ENCODE measurements at places on chromosomes 1 and 21.

DNA sequence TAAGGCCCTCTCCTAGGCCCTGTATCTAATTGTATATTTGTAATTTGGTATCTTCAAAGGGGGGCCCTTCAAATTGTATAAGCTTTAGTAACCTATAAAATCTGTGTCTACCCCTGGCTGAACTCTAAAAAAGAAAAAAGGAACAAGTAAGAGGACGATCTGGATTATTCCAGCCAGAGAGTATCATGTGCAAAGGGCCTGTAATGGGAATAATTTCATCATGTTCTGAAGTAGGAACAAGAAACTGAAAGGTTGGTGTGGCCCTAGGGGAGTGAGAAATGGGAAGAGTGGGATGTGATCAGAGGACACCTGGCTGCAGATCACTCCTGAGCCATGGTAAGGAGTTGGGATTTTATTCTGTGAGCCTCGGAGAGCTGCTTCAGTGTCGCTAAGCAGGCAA is 14.7 kb downstream of the PTAFR start:
- DNase-seq, result peak; percentile 77

DNA sequence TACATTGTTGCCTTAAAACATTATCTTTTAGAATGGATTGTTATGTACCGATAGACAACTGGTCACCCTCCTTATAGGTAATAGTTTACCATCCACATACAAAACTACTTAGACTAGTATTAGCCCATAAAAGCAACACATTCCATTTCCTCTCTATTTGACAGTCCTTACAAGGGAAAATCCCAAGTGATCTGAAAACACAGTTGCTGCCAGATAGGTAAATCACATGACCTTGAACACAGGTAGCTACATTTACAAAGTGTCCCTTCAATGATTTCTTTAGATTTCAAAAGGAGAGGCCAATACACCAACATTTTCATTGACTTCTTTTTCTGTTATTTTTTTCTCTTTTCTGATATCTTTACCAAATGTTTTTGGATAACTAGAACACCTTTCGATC is 102.9 kb upstream of the SMYD2 start:
- no peak for DNase-seq

- DNase-seq, result peak; percentile 76
Measured at GRCh38 chr1:65067491-65068201, 80.4 kb upstream of the AK4 start.

DNA sequence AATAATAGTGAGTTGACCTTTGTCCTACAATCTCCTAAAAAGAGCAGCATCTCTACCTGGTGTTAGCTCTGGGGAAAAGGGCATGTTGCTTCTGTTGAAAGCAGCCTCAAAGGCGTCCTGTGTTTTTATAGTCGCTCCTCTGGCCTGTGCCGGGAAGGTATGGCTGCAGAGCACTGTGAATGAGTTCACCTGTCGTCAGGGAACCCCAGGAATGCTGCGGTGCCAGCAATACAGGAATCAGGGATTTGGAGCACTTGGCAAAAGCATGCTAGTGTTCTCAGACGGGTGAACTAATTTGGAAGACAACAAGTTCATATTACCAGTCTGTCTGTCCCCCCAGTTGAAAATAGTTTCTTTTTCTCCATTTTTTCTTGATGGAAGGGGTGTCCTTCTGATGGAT is 60.3 kb upstream of the PGD start:
- DNase-seq, result no peak

DNA sequence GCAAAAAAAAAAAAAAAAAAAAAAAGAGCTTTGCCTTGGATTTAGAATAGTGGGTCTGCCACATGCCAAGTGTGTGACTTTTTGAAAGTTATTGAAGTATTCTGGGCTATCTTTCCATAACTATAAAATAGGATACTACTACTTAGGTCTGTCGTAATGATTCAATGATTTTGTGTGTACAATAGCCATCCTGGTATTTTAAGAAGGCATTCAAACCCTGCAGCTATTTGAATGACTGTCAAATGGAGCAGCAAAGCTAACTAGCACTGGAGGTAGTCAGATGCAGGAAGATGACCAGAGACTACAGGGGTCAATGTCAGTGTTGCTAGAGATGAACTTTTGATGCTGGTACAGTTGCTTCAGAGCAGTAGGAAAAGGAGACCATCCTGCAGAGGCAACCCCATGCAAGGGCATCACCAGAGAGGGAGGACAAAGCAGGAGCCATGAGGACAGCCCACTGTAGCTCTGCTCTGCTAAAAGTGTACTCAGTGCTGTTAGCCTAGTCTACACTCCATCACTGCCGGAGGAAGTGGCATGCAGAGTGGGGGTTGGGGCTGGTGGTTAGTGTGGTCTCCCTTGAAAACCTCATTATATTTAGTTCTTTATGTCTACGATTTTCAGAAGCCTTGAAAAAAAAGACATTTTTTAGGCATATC is 29.0 kb downstream of the DUSP10 start:
- no peak for DNase-seq

DNA sequence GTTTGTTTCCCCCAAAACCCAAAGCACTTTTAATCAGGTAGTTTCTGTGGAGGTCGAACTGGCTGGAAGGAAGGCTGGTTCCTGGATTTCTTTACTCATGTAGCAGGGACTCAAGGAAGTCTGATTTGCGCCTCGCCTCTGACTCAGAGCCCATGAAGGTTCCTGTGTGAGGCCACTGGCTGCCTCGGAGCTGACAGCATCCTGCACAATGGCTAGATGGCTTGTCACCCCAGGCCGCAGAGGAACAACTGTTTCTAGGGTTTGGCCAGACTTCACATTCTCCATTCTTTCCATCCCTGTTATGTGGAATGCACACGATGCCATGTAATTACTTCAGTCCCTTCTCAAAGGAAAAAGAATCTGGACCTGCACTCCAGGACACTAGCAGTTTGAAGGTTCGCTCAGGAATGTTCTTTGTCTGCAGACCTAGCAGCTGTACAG is 39.1 kb upstream of the PRSS38 start:
- DNase-seq, result no peak

- no peak for DNase-seq
Measured at GRCh38 chr1:54002544-54003248, 15.3 kb downstream of the LDLRAD1 start.

- DNase-seq, result no peak
Measured at GRCh38 chr21:37815893-37816292, 100.4 kb downstream of the KCNJ6 start.

GRCh38 chr1:72439036-72439435 is 156.7 kb upstream of the NEGR1 start:
- no peak for DNase-seq

- no peak for DNase-seq
Measured at GRCh38 chr1:51214615-51215131, 21.4 kb upstream of the RNF11 start.

- DNase-seq, result peak; percentile 20
Measured at GRCh38 chr1:209409780-209410179, 173.7 kb upstream of the CAMK1G start.

DNA sequence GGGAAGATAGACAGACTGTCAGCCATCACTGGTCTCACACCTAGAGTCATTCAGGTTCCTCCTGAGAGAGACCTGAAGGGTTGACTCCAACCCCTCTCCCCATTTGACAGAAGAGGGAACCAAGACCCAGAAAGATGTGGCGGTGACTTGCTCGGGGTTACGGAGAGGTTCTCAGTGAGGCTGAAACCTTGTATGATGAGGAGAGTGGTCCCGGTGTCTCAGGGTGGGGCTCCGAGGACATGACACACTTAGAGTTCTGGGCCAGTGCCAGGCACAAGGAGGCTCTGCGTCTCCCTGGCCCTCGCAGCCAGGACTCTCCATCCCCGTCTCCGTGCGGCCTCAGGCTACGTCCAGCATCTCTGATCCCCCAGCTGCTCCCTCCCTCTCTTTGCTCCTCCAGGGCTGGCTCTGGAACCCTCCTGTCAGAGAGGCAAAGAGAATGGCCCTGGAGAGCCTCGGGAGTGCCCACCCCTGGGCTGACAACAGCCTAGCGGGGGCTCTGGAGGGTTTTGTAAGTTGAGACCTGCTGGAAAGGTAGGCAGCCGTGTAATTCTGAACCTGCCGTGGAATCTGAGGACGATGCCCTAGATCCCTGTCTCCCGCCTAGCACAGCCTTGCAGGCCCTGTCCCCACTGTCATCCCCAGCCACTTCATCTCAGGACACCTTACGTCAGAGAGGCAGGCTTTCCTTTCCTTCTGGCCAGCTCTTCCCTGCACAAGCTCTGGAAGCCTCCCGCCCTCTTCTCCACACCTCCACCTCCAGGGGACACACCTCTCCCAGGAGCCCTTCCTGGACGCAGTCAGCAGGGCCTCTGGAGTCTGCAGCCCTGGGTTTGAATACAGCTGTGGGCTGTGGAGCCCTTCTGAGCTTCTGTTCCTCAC is 4.1 kb downstream of the EFHD2 start:
- DNase-seq, result no peak

DNA sequence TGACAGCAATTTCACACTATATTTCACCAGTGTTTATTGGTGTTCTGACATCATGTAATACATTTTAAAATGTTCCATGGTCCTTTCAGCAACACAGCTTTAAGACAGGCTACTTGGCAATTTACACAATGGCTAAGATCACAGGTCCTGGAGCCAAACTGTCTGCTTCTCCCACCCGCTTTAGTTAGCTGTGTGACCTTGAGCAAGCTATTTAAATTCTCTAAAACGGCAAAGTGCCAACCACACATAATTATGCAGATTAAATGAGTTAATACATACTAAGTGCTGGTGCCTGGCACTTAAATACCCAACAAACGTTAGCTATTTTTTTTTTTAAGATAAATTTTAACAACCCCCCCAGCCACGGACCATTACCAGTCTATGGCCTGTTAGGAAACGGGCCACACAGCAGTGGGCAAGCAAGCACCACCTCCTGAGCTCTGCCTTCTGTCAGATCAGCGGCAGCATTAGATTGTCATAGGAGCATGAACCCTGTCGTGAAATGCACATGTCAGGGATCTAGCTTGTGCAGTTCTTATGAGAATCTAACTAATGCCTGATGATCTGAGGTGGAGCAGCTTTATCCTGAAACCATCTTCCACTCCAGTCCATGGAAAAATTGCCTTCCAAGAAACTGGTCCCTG is 26.9 kb downstream of the SOD1 start:
- no peak for DNase-seq

GRCh38 chr1:62962014-62962812 is 178.3 kb downstream of the ATG4C start:
- DNase-seq, result no peak
